ENCODE measurements at places on chromosomes 11 and 22.

DNA sequence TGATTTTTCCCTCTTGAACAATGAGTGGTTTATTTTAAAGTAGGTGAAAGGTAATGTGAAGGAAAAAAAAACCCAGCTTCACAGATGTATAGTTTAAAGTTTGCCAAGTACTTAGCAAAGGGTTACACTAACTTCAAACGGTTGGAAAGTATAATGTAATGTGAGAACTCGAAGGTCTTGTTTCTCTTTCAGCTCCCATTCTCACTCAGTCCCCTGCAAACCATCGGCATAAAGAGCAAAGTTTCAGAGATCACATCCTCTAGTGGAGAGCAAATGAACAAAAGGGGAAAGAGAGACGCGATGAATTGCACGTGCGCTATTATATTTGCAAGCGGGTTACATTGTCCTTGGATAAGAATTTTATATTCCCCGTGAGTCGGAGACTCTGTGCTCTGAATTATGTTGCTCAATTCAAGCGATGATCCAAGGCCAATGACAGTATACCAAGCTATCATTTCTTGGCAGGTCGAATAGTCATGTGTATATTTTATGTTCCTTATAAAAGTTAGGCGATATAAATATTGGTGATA lies 37.6 kb upstream of the BIRC3 start:
- peak; percentile 12 for DNase-seq

- peak; percentile 72 for DNase-seq
Measured at GRCh38 chr11:75275581-75275980, 35.0 kb downstream of the TPBGL start.

DNA sequence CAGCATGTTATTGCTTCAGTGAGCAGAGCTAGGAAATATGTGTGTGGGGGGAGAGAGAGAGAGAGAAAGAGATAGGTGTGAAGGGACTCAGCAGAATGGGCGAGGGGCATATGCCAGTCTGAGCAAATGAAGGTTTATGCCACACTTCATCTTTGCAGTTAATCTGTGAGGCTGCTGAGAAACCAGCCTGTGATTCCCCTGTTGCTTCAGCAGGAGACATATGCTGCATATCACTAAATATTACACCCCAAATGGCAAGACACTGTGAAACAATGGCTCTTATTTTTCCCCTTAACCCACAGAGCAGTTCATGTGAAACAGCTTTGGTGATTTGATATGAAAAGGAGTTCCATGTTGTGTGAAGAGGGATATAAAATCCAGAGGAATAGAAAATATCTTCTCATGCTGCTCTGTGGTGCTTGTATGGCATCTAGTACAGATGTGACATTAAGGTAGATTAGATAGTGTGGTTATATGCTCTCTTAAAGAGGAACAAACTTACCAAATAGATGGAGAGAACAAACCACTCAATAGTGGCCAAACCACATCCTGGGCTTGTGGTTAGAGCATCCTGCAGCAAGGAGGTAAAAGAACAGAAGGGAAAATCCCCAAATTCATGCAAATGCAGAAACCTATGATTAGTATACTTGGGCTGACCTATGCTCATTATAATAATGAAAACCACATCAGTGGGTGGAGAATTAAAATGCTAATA lies 864.2 kb downstream of the FAM181B start:
- peak; percentile 30 for DNase-seq

- no peak for DNase-seq
Measured at GRCh38 chr22:39913321-39913720, 12.4 kb downstream of the GRAP2 start.

- DNase-seq: peak; percentile 59
Measured at GRCh38 chr22:18113680-18114394, 3.2 kb downstream of the TUBA8 start.

- peak; percentile 78 for DNase-seq
Measured at GRCh38 chr11:46050003-46050461, 71.2 kb downstream of the PHF21A start.

DNA sequence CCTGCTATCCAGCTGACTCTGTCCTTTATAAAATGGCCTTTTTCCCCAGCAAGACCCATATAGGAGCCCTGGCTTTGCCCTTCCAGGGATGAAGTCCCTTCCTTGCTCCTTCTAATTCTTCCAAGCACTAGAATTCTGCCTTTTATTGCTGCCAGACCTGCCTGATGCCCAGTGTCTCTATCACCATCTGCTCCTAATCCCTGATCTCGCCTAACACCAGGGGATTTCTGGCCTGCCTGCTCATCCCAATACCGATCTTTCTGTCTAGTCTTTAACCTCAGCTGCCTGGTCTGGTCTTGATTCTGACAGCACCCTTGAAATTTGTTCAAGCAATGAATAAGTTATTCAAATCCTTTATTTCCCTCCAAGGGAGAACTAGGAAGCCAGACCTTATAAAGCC lies 150.2 kb downstream of the SPON1 start:
- DNase-seq: no peak

- DNase-seq: no peak
Measured at GRCh38 chr11:68099474-68100405, 21.4 kb downstream of the CHKA start.

- peak; percentile 8 for DNase-seq
Measured at GRCh38 chr11:86274999-86275398, 27.0 kb upstream of the HIKESHI start.

DNA sequence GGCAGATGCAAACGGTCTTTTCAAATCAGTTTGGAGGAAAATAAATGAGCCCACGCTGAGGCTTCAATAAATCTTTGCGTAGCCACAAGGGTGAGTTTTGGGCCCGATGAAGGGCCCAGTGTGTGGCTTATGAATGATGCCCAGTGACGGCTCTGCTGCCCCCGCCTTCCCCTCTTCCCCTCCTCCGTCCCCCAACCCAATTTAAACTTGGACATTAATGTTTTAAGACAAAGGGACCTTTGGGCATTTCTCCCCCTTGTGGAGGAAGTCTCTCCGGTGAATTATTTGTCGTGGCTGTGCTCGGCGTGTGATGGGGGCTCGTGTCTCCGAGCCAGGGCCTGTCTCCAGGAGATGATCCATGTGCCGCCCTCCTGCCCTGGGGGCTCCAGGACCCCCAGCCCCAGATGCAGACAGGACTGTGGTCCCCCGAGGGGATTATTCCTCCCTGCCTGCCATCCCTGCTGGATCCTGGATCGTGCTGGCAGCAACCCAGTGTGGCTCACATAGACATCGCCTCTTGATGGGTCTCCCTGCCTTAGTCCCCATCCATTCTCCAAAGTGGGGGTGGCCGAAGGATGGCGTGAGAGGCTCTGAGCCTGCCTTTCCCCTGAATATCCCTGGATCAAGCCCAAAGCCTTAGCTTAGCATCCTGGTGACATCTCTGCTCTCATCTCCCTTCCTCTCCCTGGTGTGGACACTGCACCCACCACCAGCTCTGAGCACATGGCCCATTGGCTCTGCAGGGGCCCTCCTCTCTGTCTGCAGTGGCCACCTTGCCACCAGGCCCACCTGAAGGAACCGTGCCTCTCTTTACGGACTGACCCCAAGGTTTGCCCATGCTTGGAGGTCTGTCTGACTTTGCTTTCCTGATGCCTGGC lies 56.4 kb downstream of the SMIM38 start:
- DNase-seq: no peak

DNA sequence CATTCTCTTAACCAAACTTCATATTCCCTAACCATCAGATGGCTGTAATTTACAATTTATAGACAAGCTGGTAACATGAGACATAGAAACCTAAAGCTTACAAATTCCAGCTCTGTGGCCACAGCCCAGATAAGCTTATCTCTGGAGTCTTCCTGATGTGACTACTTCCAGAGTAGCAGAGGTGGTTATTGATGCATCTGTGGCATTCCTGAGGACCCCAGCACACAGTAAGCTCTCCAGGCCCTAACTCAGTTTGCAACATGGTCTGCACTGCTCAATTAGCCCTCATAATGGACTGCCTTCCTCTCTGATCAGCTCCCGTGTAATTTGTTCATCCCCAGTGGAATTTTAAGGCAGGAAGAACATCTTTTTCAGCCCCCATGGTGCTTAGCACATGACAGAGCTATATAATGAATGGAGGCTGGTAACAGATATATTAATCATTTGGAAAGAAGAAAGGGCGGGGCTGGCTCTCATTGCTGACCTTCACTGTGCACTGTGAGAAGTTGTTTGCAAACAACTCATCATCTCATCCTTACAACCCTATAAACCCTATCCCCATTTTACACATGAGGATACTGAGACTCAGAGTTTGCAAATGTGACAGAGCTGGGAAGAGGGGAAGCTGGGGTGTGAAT lies 30.1 kb upstream of the KCNJ11 start:
- peak; percentile 65 for DNase-seq

DNA sequence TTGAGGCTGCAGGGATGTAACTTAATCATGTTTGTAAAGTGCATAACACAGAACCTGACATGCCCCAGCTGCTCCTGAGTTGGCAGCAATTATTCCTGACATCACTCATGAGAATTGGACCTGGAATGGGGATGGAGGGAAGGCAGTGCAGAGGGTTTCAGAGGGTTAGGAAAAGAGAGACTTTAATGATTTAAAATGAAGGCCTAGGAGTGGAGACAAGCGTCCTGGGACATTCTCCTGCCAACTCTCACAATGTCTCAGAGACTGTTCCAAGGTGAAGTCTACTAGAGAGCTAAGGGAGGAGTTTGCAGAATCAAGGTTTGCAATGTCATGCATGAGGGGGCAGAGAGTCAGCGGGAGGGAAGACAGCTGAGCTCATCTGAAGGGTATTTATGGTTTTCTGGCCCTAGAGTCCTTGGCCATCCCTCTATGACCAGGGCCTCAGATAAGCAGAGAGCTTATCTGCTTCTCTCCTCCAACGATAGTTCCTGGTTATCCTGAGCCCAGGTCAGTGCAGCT lies 36.9 kb downstream of the GGTLC2 start:
- DNase-seq: no peak

Measured in NCI-H69 (cell line).